Mesenchymal stem cell (in vitro differentiated cells and primary cell): ENCODE measurements at places on chromosomes 4 and X.

DNA sequence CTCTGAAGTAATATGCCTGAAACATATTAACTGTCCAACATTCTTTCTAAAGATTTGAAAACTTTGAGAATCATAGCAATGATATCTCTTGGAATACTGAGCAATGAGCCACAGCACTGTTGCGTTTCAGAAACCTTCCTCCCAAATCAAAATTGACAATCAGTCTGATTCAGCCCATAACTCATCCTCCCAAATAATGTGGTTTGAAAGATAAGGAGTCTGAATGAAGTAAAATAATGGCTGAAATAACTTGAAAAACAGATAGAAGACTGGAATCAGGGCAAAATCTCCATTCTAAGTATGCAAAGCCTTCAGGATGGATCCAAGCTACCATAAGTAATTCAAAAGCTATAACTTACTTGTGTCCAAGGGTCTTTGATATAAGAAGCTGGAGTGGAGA is 98.6 kb upstream of the PLS3 start:
- no peak for DNase-seq

- DNase-seq: no peak
Observed at GRCh38 chrX:95346856-95347255, 1337.8 kb upstream of the DIAPH2 start.

DNA sequence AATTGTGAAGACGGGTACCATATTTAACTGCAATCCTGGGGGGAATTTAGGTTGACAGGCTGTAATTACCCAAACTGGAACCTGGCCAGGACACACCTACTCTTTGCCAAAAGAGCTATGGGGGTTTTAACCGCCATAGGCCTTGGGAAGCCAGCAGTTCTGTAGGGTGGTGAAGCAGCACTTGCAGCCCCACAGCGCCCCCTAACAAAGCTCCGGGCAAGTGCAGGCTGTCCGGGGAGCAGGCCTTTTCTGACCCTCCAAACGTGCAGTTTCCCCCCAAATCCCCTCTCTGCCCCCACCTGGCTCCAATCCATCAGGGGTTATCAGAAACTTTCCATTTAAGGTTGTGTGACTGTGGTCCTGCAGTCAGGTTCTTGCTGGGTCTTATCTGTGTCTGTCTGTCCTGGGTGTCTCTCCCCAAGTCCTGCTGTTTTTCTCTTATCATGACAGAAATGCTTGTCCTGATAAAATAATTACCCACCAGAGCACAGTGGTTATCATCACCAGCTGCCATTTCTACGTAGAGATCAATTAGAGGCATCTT is 350.9 kb downstream of the MID1IP1 start:
- peak; percentile 12 for DNase-seq

GRCh38 chr4:82381235-82381634 is 7.4 kb upstream of the HNRNPD start:
- DNase-seq: no peak

DNA sequence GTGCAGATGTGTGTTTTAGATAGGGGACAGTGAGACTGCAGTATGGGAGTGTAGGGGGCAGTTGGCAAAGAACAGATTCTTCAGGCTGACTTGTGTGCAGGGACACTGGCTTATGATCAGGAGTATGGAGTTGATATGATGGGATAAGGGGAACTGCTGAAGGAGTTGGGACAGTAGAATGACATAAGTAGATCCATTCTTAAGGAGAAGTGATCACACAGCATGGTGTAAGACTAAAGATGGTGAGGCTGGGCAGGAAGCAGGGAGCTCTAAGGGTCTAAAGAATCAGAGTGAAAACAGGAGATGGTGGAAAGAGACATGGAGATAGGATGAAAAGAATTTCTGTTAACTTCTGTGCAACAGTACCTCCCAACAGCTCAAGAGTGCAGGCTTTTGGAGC is 70.7 kb downstream of the REELD1 start:
- no peak for DNase-seq

DNA sequence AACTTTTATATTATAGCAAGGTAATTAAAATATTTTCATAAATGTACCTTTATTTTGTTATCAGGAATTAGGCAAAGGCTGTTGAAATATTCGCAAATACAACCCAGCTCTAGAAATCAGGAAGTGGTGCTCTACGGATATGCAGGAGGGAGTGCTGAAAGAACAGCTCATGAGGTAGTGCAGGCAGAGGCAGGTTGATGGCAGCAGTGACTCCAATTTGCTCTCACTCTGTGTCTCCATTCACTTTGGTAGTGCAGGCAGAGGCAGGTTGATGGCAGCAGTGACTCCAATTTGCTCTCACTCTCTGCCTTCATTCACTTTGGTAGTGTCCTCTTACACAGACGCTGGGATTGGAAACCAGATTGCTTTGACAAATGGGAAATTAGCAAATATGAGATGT is 277.9 kb downstream of the TRIML1 start:
- DNase-seq: no peak

DNA sequence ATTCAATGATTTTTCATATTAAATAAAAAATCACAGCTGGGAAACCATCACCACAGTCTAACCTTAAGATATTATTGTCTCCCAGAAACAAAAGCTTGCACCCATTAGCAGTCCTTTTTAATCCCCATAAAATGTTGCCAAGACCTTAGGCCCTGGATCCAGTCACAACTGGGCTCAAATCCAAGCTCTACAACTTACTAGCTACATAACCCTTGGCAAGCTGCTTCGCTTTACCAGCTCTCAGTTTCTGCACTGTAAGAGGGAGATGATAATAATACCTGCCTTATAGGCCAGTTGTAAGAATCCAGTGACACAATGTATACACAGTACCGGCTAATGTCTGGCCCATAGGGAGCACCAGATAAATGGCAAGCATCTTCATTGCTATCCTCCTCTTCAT is 400.9 kb upstream of the FGF13 start:
- no peak for DNase-seq

DNA sequence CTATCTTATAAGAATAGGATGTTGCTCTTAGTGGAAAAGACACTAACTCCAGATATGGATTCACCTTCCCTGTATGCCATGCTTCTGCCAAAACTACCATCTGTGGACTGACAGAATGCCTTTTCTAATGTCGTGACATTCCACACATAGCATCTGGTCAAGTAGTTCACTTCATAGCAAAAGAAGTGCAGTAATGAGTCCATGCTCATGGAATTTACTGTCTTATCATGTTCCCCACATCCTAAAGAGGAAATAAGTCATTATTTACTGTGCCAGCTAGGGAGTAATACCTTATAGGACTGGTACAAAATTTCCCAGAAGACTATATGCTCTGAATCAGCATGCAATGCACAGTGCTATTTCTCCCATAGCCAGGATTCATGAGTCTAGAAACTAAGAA is 562.4 kb downstream of the TLL1 start:
- peak; percentile 45 for DNase-seq

DNA sequence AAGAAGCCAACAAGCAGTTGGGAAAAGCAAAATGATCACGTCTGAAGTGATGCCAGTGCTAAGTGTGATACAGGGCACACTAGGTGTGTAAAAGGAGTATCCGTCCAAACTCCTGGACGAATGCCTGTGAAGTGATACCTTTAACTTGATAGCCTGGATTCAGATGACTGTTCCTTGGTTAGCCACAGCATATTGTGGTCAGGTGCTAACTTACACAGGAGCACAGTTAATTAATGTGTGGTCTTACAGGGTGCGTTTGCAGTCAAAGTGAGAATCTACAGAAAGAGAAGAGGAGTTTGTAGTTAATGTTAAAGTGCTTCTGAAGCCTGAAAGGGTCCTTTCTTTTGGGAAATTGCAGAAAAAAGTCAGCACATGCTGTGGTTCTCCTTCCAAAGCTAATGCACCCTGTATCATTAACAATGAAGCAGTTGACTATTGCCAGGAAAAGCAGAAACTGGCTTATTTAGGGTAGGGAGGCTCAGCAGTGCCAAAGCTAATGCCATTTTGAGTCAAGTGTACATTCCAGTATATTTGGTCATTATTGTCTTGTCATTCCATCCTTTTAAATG is 61.1 kb downstream of the DCLK2 start:
- DNase-seq: no peak

GRCh38 chr4:177356206-177356605 is 46.5 kb downstream of the NEIL3 start:
- DNase-seq: no peak

DNA sequence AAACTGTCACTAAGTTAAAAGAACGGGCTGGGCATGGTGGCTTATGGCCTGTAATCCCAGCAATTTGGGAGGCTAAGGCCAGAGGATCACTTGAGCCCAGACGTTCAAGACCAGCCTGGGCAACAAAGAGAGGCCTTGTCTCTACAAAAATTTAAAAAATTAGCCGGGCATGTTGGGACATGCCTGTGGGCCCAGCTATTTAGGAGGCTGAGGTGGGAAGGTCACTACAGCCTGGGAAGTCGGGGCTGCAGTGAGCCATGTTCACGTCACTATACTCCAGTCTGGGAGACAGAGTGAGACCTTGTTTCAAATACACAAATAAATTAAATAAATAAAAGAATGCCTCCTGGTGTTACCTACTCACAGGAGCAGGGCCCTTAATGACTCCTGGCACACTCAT is 69.5 kb downstream of the APBB2 start:
- no peak for DNase-seq

- DNase-seq: no peak
Observed at GRCh38 chrX:105972690-105973386, 65.7 kb downstream of the SERPINA7 start.

DNA sequence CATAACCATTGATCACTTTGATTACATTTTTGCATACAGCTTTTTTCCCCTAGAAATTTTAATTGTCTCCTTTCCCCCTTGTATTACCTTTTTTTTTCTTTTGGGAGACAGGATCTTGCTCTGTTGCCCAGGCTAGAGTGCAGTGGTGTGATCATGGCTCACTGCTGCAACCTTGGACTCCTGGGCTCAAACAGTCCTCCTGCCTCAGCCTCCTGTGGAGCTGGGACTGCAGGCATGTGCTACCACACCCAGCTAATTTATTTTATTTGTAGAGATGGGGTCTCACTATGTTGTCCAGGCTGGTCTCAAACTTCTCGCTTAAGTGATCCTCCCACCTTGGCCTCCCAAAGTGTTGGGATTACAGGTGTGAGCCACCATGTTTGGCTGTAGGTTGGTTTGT is 47.0 kb downstream of the ZFX start:
- DNase-seq: no peak

GRCh38 chr4:128601991-128602695 is 207.4 kb upstream of the JADE1 start:
- DNase-seq: peak; percentile 74

GRCh38 chr4:170089668-170090351 is at the start of gene AADAT:
Gene AADAT (minus strand): TSS chr4:170089956. CDS start chr4:170089690, 266 bp downstream.
- DNase-seq: peak; percentile 84

GRCh38 chr4:144547678-144548298 is 98.2 kb upstream of the HHIP start:
- no peak for DNase-seq

- DNase-seq: no peak
Observed at GRCh38 chr4:77795326-77795725, 23.8 kb downstream of the CNOT6L start.

- no peak for DNase-seq
Observed at GRCh38 chr4:113294908-113295307, 245.5 kb downstream of the ANK2 start.
